Stimulated activated CD4-positive, alpha-beta T cell treated with anti-CD3 and anti-CD28 coated beads, Interleukin-1b, Interleukin-23, amount 100 ng/mL, for 24 hours (primary cell): ENCODE measurements at places on chromosomes 3 and 15.

DNA sequence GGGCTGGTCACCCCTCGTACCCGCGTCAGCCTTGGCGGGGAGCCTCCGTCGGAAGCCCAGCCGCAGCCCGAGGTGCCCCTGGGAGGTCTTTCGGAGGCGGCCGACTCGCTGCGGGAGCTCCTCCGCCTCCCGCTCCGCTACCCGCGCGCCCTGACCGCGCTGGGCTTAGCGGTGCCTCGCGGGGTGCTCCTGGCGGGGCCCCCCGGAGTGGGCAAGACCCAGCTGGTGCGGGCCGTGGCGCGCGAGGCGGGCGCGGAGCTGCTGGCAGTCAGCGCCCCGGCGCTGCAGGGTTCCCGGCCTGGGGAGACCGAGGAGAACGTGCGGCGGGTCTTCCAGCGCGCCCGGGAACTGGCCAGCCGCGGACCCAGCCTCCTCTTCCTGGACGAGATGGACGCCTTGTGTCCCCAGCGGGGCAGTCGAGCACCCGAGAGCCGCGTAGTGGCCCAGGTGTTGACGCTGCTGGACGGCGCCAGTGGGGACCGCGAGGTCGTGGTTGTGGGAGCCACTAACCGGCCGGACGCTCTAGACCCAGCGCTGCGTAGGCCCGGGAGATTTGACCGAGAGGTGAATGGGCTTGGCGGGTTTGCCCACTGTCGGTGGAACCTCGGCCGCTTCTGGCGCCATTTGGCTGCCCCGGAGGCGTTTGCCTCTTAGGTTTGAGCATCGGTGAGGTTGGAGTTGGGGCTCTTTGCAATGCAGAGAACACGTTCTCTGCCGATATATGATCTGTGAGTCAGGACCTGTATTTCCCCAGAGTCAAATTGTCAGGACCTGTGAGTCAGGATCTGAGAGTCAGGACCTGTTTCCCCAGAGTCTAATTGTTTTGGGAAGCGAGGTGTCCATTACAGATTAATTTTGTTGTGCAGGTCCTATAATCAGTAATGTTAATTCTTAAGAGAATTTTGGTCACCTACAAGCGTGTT lies 24.9 kb upstream of the GATM start:
- DNase-seq = peak; percentile 8

DNA sequence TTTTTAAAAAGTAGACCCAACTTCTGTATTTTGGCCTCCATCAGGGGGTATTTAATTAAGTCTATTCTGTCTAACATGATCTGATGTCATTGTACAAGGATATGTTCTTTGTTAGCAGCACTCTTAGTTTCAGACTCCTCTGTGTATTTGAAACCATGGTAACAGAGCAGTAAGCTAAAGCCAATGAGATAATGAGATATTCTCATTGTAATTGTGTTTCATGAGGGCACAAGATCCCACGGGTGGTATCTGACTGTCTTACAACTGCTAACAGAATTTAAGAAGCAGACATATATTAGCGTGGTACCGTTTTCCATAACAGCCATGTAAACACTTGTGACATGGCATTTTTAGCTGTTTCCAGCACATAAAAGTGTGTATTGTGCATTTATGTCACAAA lies 251.2 kb upstream of the VEPH1 start:
- DNase-seq = no peak

DNA sequence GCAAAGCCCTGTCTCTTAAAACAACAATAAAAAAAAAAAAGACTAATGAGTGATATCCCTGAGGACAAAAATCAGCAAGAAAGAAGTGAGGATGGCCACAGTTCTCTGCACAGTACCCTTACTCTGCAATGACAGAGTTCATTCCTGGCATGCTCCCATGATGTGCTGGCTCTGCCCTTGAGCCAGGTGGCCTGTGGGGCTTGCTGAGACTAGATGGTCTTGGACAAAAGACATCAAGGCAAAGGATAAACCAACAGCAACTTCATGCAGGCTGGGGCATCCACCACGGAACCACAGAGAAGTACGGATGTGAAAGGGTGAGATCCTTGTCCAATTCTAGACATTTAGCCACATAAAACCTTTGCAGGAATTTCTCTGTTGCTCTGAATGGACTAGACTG lies 12.7 kb downstream of the MGLL start:
- no peak for DNase-seq

- DNase-seq = no peak
Measured at GRCh38 chr3:24917908-24918307, 423.3 kb upstream of the THRB start.

- peak; percentile 48 for DNase-seq
Measured at GRCh38 chr3:51974963-51975851, at the start of gene ABHD14A. TSS of gene ABHD14A (plus strand) at chr3:51975064. CDS start at chr3:51975136, 72 bp downstream.

DNA sequence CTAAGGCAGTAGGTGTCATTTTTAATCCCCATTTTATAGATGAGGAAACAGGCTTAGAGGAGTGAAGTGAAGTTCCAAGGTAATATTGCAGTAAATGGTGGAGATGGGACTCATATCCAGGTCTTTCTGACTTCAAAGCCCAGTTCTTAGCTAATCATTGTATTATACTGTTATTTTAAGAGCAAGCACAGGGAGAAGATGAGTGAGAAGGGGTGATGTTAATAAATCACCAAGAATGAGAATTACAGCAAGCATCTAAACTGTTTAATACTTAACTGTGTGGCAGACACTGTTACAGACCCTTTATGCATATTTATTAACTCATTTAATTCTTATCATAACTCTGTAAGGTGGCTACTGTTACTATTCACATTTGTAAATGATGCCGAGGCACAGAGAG lies 61.2 kb downstream of the VPS8 start:
- DNase-seq = no peak

- no peak for DNase-seq
Measured at GRCh38 chr3:31043184-31043819, 148.8 kb upstream of the GADL1 start.

- DNase-seq = no peak
Measured at GRCh38 chr3:59957150-59957549, 907.3 kb upstream of the CFAP20DC start.

DNA sequence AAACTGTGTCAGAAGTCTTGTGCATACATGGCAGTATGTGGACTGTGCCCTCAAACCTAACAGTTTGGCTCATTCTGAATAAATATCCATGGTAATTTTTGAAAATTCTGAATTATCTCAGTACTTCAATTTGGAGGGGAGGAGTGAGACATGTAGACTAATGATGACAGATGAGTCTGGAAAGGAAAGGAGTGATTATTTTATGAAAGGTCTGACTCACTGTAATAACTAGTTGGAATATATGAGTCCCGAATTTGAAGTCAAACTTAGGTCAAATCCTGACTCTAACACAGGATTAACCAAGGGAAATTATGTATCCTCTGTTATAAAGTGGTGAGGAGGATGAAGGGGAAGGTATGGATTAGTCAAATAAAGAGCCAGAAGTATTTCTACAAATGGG lies 38.6 kb downstream of the SUCNR1 start:
- no peak for DNase-seq

- no peak for DNase-seq
Measured at GRCh38 chr3:52503788-52504424, 8.8 kb downstream of the STAB1 start.

DNA sequence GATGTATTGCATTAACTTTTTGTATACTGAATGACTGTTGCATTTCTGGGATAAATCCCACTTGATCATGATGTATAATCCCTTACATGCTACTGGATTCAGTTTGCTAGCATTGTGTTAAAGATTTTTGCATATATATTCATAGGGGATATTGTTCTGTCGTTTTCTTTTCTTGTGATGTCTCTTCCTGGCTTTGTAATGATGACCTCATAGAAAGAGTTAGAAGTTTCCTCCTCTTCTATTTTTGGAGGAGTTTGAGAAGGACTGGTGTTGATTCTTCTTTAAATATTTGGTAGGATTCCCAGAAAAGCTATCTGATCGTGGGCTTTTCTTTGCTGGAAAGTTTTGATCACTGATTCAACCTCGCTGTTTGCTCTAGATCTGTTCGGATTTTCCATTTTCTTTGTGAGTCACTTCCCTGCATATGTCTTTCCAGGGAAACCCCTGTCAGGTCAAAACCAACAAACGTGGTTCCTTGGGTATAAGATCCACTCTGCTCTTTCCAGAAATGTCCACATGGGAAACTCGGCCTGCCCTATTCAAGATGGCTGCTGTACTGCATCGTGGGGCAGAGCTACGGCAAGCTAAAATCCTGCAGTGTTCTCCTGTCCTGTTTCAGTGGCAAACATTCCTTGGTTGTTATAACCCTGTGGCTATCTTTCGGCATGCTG lies 120.4 kb downstream of the GABRG3 start:
- DNase-seq = no peak

DNA sequence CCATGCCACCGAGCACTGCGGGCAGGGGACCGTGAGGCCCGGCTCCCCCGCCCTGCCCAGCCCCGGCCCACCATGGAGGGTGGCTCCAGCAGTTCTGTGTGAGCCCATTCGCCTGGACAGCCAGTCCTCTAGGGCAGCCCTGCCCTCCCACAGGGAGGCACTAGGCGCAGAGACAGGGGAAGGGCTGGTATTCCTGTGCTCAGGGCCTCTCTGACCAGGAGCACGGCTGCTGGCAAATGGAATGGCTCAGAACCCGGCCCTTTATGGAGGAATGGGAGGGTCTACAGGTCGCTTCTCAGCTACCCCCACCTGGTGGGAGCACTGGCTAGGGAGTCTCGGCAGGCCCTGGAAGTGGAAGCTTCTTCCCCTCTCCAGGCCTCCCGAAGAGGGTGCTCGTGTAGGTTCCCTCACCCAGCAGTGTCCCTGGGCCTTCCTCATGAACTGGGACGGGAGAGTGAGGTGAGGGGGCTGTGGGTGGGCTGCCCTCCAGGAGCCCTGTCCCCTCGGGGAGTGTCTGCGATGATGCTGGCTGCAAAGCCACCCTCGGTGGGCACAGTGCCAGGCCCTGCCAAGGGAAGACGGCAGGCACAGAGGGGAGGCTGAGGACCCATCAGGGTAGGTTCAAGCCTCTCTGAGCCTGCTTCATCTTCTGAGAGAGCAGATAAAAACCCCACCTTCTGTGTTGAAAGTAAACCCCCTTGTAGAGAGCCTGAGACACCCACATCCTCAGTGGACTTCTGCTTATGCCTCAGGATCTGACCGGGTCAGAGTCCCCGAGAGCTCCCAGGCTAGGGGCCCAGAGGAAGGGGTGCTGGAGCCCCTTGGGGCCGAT lies 1.5 kb downstream of the MELTF start:
- DNase-seq = no peak

- DNase-seq = no peak
Measured at GRCh38 chr15:89278307-89278706, 34.5 kb downstream of the FANCI start.

DNA sequence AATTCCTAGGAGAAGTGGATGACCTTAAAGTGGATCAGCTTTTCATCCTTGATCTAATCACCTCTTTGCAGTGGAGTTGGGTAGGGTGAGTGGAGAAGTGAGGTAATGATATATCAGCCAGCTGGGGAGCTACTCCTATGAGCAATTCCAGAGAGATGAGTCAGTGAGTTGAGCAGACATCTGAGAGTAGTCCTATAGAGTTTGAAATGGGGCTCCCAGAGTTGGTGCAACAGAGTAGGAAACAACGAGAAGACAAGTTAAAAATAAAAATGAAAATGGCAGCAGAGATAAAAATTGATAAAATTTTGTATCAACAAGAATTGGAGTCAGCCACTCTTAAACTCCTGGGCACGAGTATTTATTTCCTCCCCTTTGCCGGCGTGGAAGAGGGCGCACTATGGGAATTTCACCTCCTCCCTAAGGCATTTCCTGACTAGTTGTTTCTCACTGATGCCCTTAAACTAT lies 150.8 kb upstream of the DPH6 start:
- no peak for DNase-seq

GRCh38 chr3:141649871-141650270 lies 88.2 kb upstream of the RNF7 start:
- no peak for DNase-seq

GRCh38 chr3:85495602-85496001 lies 536.8 kb downstream of the CADM2 start:
- DNase-seq = no peak

GRCh38 chr3:185733980-185734724 lies 90.7 kb downstream of the IGF2BP2 start:
- DNase-seq = no peak

- no peak for DNase-seq
Measured at GRCh38 chr15:65847989-65848388, 21.3 kb upstream of the RAB11A start.

- DNase-seq = no peak
Measured at GRCh38 chr3:8990266-8991215, 27.3 kb upstream of the RAD18 start.

GRCh38 chr15:101017093-101017754 lies 98.1 kb downstream of the LRRK1 start:
- DNase-seq = no peak

DNA sequence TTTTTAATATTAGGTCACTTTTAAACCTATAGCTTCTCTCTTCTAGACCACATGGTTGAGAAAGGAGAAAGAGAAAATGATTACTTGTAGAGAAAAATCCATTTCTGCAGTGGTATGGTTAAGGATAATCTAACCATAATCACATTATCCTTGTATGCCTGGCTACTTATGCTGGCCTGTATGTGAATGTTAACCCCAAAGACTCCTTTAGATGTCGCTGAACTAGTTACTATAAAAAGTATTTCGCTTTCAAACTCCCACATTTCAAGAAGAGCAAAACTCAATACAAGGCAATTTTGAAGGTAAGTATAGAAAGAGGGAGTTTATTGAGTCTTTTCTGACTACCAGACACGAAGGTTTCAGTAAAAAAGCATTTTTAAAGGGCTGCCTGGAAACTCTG lies 2.2 kb downstream of the KCTD6 start:
- no peak for DNase-seq

DNA sequence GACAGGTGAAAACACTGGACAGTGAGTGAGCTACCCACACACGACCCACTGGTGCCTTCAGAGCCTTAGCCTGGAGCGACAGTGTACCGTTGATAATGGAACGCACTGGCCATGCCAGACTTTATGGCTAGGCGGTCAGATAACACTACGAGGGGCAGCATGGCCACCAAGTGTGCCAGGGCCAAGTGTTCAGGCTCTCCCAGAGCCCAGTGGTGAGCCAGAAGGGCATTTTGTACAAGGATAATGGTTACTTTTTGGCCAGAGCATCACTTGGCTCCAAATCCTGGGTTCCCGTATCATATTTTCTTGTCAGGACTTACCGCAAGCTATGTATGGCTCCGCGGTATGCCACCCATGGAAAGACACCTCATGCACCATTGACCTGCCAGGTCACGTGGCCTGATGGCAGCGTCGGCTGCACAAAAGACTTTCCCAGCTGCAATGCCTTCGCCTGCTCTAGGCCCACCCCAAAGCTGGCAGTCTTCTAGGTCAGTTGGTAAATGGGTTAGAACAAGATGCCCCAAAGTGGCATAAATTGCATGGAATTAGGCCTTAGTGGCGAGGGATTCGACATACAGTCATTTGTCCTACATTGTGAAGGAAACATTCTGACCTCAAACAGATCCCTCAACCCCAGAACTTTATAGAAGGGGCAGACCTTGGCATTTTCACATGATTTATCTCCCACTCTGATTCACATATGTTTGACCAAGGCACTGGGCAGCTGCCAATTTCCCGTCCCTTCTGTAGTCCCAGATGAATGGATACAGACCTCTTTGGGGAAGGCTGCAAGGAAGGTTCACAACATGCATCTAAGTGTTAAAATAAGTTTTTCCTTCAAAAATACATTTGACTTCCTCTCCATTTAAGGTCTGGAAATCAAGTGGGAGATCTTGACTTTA lies 12.2 kb upstream of the SLC28A1 start:
- DNase-seq = no peak
